ENCODE measurements at places on chromosomes 1 and 21.

GRCh38 chr1:236341298-236341697, 52.8 kb upstream of the EDARADD start:
- peak; percentile 0 for DNase-seq

DNA sequence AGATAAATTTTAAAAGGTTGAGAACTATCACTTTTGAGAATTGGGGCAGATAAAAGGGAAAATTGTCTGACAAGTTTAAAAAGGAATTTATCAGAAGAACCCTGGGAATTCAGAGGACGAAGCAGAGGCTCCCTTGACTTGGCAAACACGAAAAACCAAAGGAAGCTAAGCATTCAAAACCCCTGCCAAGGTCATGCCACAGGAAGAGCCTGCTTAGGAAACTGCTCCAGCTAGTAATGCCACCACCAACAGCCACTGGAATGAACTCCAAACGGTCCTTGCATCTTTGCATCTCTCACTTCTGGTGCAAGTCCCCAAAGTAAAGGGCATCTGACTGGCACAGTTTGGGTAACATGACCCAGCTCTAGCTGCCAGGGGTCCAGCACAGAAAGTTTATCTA, 7.2 kb downstream of the GPBP1L1 start:
- no peak for DNase-seq

- no peak for DNase-seq
Measured at GRCh38 chr1:221768444-221769066, 26.7 kb upstream of the DUSP10 start.

- no peak for DNase-seq
Measured at GRCh38 chr1:169141356-169141755, 34.9 kb downstream of the ATP1B1 start.
